ENCODE measurements at places on chromosomes 12 and 14.

DNA sequence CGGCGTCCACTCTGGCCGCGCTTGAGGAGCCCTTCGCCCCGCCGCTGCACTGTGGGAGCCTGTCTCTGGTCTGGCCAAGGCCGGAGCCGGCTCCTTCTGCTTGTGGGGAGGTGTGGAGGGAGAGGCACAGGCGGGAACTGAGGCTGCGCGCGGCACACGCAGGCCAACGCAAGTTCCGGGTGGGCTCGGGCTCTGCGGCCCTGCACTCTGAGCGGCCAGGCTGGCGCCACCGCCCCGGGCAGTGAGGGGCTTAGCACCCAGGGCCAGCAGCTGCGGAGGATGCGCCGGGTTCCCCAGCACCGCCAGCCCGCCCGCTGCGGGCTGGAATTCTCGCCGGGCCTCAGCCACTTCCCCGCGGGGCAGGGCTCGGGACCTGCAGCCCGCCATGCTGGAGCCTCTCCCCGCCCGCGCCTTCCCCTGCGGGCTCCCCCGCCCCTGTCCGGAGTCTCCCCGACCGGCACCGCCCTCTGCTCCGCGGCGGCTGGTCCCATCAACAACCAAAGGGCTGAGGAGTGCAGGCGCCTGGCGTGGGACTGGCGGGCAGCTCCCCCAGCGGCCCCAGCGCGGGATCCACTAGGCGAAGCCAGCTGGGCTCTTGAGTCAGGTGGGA lies 921.2 kb upstream of the FOXG1 start:
- DNase-seq = no peak

GRCh38 chr14:92585981-92586937 lies 72.7 kb downstream of the RIN3 start:
- DNase-seq = peak; percentile 76

DNA sequence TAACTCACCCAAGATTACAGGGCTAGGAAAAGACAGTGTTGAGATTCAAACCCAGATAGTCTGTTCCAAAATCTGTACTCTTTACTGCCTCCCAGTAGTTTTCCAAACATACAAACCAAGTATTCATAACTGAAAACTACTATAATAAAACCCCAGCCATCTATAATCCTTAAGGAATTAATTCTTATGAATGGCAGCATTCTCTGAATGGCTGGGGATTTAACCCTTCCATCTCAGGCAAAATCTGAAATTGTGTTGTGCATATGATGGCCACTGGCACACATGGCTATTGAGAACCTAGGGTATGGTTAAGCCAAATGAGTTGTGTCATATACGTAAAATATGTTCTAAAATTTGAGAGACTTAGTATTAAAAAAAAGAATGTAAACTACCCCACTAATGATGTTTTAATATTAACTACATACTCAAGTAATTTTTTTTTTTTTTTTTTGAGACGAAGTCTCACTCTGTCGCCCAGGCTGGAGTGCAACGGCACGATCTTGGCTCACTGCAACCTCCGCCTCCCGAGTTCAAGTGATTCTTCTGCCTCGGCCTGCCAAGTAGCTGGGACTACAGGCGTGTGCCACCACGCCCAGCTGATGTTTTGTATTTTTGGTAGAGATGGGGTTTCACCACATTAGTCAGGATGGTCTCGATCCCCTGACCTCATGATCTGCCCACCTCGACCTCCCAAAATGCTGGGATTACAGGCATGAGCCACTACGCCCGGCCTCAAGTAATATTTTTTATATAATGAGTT lies 16.7 kb downstream of the PPP1R13B start:
- no peak for DNase-seq

DNA sequence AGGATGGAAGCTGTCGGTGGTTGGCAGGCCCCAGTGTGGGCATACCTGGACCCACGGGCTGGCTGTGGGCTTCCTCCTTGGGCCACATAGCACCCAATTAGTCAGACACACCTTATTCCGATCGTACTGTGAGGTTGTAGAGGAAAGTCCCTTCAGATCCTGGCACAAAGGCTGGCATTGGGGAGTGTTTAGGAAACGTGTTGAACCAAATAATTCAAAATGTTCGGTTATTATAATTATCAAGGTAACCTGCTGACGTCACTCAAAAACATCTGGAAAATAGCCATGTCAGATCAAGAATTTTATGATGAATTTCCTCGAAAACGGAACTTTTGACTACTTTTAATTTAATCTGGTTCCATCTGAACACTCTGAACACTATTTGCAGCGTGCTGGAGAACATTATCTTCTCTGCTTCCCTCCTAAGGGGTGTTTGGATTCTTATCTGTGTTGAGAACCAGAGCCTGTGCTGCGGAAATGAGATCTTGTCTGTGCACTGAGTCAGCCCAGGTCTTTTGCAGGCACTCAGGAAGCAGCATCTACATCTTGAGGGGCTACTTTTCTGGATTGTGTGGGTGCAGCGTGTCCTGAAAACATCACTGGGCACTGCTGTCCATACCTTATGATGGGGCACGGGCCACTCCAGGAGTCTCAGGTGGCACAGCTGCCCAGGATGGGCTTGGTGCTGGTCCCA lies 100.3 kb downstream of the SLC25A47 start:
- no peak for DNase-seq
